ENCODE measurements at places on chromosomes 13 and 19. TPM values are rescaled to one million over a fixed set of nuclear protein-coding genes. Genes with fewer than 3 reads are reported as not detected.

The CRB3 gene
- total RNA-seq: 1.1 TPM

The KLK6 gene
- not detected for total RNA-seq

The ZNF331 gene
- 73.9 TPM for total RNA-seq

The MAB21L1 gene
- total RNA-seq: 0.31 TPM

The PNMA8B gene
- total RNA-seq: 0.93 TPM

The DACT3 gene
- 0.31 TPM for total RNA-seq

The GIPR gene
- 1.1 TPM for total RNA-seq

The TGFBR3L gene
- not detected for total RNA-seq

The CBY2 gene
- not detected for total RNA-seq

The NALCN gene
- total RNA-seq: 0.84 TPM

The IGFL3 gene
- not detected for total RNA-seq

The NRTN gene
- total RNA-seq: not detected

The IFNL1 gene
- total RNA-seq: not detected

Data from omental fat pad (tissue), 4 donors.